ENCODE measurements at places on chromosomes 16 and 17. TPM values are rescaled to one million over a fixed set of nuclear protein-coding genes. Genes with fewer than 3 reads are reported as not detected.

SMIM36 gene
- not detected for total RNA-seq

ANKFN1 gene
- total RNA-seq = not detected

LITAFD gene
- not detected for total RNA-seq

MAZ gene
- total RNA-seq = 60.1 TPM

SLC52A1 gene
- total RNA-seq = not detected

All from sigmoid colon (tissue), 7 donors.